NCI-H1694 (cell line): ENCODE measurements at places on chromosomes 7 and 10.

DNA sequence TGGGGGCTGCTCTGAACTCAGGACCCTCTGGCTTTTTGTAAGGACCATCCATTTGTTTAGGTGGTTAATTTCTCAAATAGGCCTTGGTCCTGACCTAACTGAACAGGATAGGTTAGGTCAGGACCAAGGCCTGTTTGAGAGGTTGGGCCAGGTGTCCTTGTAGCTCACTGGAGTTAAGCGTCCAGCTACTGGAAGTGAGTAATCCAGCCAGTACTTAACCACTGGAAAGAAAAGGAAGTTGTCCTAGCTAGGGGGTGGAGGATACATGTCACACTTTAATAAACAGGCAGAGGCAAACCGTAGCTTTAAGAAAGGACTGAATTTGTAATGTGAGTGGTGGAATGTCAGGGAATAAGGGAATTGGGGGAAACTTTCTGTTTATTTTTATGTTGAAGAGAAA lies 96.0 kb downstream of the GPR85 start:
- DNase-seq = no peak

- DNase-seq = peak; percentile 5
Observed at GRCh38 chr10:35882422-35883150, 240.5 kb upstream of the FZD8 start.

GRCh38 chr10:22674573-22674930 lies 39.8 kb downstream of the PIP4K2A start:
- DNase-seq = no peak

- DNase-seq = no peak
Observed at GRCh38 chr7:26500749-26501352, 209.2 kb downstream of the SNX10 start.

GRCh38 chr10:93503075-93503474 lies 6.7 kb downstream of the CEP55 start:
- no peak for DNase-seq

- no peak for DNase-seq
Observed at GRCh38 chr10:25631471-25631870, 302.6 kb upstream of the MYO3A start.

DNA sequence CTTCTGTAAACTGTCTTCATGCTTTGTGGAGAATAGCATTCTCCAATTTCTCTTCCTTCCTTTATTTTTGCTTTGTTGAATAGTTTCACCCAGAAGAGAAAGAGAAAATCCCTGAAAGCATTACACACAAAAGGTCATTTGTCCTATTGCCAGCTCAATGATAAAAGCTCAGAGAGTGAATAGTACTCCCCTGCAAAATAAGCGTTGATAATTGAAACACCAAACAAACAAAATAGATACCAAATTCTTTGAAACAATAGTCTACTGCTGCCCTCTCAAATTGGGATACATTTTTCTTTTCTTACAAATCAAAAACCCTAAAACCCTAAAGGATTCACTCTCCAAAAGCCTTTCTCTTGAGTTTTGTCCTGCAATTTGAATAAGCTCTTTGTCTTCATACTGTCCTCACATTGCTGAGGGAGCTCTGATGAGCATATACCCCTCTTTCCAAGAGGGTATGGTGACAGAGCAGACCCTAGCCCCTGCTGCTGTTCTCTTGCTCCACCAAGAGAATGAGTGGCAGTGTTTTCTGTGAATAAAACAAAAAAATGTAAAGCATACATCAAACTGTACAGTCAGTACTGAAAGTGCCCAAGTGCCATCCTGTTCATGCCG lies 134.4 kb downstream of the CSTF2T start:
- DNase-seq = no peak

DNA sequence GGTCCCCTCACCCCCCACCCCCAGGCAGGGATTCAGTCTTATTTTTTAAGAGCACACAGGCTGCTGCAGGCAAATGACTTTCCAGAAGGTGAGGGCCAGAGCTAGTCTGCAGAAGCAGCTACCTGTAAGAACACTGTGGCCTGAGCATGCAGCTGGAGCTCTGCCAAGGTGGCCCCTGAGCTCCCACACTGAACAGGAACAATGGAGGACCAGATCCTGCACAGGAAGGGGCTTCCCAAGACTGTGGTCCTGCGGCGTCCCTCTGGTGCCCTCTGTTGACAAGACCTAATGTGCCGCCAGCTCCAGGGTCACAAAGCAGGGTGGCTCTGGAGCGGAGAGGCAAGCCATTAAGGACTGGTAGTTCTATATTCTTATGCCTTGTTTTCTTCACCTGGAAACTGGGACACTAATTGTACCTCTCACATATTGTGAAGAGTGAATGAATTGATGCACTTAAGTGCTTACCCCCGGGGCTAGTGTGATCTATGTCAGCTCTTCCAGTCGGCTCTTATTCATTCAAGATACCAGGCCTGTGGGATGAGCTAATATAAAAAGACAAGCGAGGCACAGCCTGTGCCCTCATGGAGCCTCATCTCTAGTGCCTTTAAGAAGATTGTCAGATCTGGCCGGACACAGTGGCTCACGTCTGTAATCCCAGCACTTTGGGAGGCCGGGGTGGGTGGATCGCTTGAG lies 8.0 kb upstream of the BEND7 start:
- peak; percentile 38 for DNase-seq

- no peak for DNase-seq
Observed at GRCh38 chr7:104961821-104962220, 52.2 kb upstream of the KMT2E start.

DNA sequence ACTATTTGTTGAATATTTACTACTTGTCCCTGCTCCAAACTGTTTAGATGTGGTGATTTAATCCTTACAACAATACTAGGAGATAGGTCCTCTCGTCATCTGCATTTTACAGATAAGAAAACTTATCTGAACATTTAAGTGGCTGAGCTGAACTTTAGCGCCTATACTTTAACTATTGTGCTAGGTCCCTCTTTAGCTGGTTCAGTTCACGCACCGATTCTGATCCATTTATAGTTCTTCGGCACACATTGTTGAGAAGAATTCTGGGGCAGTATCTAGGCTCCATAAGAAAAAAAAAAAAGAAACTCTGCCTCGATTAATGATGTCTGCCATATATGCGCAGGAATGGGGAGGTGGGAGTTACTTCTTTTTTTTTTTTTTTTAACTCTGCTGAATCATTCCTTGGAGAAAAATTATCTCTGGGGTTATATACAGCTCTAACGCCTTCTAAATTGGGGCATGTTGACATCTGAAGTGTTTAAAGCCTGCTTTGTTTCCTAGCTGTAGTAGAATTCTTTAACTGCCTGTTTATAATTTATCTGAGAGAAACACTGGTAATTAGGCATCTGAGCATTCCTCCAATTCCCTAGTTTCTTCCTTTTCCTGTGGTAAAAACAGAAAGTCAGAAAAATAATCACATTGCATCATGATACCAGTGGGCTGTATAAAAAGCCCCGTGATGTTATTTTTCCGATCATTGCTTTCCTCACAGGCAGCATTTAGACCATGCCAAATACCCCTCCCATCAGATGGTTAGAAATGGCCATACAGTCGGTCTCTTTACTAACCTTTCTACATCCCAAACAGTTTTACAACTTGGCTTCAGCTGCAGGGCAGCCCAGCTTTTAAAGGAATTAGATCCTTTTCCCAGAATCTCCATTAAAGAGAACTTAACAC lies 98.5 kb upstream of the KDM7A start:
- no peak for DNase-seq

DNA sequence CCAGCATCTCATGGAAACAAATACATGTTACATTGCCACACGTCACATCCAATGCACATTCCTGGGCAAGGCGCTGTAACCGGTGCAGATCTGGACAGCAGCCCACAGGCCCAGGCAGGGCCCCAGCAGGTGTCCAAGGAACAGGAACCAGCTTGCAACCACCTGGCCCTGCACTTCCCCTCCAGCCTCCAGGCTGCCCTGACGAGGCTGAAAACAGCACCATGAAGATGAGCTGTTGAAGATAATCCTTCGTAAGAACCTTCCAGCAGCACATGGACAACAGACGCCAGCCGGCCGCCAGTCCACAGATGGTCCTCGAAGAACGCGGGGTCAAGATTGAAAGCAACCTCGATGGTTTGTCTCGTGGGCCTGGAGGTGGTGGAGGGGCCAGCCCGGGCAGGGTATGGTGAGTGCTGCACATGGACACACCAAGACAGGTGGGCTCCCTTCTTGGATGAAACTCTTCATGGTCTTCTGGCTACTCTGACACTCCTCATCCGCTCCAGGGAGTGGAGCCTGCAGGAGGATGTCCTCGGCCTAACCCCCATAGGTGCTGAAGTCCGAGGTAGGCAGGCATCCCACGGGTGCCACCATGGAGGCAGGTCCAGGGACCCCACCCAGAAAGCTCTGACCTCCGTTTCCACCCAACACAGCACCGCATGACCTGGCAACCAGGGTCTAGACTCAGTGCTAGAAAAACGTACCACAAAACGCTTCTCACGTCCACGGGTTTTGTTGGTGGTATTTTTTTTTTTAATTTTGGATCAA lies 22.9 kb downstream of the PDGFA start:
- DNase-seq = no peak

DNA sequence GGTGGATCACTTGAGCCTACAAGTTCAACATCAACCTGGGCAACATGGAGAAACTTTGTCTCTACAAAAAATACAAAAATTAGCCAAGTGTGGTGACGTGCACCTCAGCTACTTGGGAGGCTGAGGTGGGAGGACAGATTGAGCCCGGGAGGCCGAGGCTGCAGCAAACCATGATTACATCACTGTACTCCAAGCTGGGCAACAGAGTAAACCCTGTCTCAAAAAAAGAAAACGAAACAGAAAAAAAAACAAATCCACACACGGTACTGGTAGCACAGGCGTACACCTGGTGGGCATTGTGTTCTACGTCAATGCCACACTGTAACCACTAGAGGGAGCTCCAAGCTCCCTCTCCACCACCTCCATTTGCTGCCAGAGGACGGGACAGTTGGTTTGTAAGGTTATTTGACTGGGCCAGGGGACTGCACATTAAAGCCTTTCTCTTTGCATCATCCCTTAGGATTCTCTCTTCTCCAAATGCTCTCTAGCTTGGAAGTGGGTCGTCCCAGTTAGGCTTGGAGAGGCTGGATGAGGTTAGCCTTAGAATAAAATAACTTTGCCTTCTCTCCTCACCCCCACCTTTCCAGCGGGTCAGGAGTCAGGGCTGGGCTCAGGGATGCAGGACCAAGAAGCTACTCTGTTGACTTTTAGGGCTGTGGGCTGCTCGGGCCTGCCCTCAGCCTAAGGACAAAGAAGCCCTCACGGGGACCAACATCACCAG lies 130.8 kb downstream of the SORBS1 start:
- DNase-seq = peak; percentile 53

- DNase-seq = no peak
Observed at GRCh38 chr7:24134535-24134934, 149.5 kb upstream of the NPY start.

DNA sequence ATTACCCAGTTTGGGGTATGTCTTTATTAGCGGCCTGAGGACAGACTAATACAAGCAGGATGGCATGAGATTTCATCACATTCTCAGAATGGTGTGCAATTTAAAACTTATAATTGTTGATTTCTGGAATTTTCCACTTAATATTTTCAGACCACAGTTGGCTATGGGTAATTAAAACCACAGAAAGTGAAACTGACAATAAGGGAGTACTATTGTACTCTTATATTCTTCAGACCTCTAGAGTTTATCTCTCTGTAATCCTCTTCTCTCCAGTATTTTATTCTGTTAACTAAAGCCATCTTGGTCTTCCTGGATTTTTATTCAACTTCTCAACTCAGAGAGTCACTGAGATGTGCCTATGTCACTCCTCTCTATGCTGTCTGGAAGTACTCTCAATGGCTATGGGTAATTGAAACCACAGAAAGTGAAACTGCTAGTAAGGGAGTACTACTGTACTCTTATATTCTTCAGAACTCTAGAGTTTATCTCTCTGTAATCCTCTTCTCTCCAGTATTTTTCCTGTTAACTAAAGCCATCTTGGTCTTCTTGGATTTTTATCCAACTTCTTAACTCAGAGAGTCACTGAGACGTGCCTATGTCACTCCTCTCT lies 118.3 kb downstream of the PPP1R17 start:
- DNase-seq = no peak

GRCh38 chr10:70648427-70648826 lies 23.9 kb upstream of the ADAMTS14 start:
- no peak for DNase-seq

GRCh38 chr10:89030791-89031190 lies 40.2 kb downstream of the FAS start:
- DNase-seq = no peak

- DNase-seq = no peak
Observed at GRCh38 chr7:151684408-151685175, 164.9 kb upstream of the RHEB start.

DNA sequence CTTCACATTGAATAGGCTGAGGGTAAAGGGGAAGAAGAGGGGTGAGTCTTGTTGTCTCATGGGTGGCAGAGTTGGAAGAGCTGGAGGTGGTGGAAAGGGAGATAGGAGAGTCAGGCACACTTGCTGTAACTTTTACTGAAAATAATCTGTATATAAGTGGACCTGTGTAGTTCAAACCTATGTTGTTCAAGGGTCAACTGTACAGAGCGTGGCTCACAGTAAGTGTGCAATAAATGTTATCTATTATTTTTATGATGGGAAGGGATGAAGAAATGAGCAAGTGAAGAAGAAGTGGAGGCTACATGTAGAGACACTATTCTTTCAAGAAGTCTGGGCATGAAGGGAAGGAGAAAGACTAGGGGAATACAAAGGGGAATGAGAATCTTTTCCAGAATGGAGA lies 71.5 kb upstream of the FAM133B start:
- no peak for DNase-seq

DNA sequence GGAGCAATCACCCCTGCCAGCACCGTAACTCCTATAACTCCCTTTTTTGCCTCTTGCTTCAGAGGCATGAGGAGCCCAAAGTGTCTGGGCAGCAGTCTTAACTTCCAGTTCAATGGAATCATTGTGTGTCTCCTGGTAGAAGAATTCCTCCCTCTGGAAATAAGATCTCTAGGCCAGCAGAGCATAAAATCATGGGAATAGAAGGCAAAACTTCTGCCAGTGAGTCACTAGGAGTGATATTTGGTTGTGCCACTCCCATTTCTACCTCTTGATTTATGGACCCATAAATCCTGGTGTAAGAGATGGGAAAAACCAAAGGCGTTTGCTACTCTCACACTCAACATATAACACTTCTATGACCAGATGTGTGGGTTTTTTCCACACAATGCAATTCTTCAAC lies 104.9 kb upstream of the FAM180A start:
- DNase-seq = no peak

DNA sequence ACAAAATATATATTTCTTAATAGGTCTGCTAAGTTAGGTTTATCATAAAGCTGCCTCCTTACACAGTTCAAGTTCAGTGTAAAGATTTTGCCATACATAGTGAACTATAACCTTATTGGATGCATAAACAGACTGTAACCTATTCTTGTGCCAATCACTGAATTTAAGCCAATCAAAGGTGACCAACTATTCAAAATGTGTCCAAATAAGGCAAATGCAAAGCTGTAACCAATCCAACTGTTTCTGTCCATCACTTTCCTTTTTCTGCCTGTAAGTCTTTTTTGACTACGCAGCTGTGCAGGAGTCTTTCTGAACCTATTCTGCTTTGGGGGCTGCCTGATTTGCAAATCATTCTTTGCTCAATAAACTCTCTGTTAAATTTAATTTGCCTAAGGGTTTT lies 11.6 kb upstream of the DNMBP start:
- peak; percentile 32 for DNase-seq
